ENCODE measurements at places on chromosomes 12 and 14. TPM values are rescaled to one million over a fixed set of nuclear protein-coding genes. Genes with fewer than 3 reads are reported as not detected.

DNA sequence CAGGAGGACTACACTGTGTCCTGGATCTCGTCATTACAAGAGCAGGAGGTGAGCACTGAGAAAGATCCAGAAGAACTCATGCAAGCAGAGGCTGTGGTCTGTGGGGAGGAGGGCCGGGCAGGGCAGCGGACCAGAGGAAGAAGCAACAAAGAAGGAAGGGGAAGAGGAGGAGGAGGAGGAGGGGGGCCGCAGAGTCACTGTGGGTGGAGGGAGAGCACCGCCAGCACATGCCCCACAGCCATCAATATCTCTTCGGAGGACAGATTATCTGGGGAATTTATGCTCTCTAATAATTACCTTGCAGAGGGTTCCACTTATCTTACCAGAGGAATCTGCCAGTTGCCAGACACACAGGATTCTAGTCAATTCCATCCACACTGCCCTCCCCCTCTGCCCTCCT is 105.6 kb downstream of the DPF3 start:
- no peak for DNase-seq

Gene CD27
- total RNA-seq = 0.43 TPM

GRCh38 chr12:106273491-106273890 is 25.7 kb upstream of the CKAP4 start:
- no peak for DNase-seq

DNA sequence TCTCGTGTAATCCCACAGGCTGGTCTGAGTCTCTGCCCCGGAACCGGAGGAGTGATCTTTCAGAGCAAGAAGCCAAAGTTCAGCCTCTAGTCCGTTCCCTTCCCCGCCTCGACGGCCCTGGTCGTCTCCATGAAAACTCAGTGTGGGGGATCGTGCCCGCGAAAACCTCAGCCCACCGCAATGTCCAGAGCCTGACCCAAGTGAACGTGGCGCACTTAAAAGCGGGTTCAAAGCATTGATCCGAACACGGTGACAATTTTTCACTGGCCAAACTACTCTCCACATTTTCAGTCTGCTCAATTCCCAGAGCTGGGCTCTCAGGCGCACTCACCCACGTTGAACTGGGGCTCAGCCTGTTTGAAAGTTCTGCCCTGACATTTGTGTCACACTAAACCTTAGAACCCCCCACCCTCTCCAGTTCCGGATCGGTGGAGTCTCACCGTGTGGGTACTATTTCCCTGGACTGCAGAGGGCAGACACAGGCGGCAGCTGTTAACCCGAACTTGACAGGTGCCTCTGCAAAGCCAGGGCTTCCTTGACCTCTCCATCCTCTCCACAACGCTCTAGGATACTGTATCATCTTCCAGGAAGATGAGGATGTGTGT is 886 bp upstream of the PRICKLE1 start:
- no peak for DNase-seq

- no peak for DNase-seq
These were observed 17.0 kb downstream of the OR8S1 start for GRCh38 chr12:48542300-48542928.

- DNase-seq = no peak
These were observed 186.0 kb downstream of the PAH start for GRCh38 chr12:102730996-102731395.

Gene NXPH4
- total RNA-seq = 0.79 TPM

GRCh38 chr12:52050758-52051541 is at the start of gene NR4A1:
Gene NR4A1 (plus strand): TSS chr12:52051442. CDS start chr12:52054329, 2,887 bp downstream.
- DNase-seq = peak; percentile 100

Gene RIPK3
- 8.5 TPM for total RNA-seq

- no peak for DNase-seq
These were observed 11.7 kb downstream of the BEST3 start for GRCh38 chr12:69687390-69687789.

DNA sequence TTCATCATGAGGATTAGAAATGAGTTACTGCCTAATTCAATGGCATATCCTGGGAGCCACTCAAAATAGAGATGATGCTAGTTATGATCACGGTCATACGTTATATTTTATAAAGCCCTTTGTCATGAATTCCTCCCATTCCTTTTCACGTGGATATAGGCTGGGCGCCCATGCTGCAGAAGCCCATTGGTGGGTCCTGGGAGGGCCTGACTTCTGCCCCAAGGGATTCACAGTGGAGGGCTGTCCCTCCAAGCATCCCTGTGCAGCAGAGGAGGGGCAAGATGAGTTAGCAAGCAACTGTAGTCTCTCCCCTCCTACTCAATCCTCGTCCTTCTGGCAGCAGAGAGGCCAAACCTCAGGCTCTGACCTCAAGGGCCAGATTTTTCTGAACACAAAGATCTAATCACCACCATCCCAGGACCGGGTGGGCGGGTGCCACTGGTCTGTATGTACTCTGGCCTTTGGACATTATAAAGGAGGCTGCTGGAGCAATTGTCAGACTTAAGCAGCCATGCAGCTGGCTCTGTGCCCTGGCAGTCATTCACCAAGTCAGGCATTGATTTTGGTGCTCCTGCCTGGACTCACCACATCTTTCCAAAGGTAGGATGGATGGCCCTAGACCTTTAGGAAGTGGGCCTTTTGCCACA is 8.6 kb downstream of the GLTP start:
- DNase-seq = no peak

GRCh38 chr12:32603858-32604257 is 75.2 kb upstream of the DNM1L start:
- no peak for DNase-seq

Gene AKAP3
- total RNA-seq = 1.2 TPM

DNA sequence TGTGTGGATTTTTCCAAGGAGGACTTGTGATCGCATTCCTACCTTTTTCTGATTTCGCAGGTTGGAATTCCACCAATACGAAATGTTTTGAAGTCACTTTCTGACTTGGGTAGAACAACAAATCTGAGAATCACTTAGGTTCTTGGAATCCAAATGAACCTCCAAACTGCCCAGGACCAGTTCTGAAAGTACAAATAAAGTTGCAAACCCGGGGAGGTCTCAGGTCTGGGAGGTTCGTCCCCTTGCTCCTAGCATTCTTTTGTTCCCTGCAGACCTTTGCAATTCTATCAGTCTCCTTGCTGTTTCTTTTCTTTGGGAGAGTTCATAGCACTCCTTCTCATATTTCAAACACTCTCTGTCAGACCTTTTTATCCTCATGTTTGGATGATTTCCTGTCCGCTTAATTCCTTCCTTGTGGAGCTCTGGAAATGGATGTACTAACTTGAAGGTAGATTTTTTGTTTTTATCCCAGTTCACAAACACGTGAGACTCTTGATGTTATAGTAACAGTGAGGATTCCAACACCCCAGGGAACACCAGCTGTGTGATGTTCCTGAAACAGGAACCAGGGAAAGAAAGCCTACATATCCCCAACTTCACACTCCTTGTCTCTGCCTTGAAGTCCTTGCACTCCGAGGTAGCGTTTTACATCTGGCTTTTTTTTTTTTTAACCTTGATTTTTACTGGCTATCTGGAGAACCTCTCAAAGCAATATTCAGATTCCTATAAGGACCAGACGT is 70.6 kb downstream of the TMEM132C start:
- no peak for DNase-seq

Gene TSHR
- 0.29 TPM for total RNA-seq

DNA sequence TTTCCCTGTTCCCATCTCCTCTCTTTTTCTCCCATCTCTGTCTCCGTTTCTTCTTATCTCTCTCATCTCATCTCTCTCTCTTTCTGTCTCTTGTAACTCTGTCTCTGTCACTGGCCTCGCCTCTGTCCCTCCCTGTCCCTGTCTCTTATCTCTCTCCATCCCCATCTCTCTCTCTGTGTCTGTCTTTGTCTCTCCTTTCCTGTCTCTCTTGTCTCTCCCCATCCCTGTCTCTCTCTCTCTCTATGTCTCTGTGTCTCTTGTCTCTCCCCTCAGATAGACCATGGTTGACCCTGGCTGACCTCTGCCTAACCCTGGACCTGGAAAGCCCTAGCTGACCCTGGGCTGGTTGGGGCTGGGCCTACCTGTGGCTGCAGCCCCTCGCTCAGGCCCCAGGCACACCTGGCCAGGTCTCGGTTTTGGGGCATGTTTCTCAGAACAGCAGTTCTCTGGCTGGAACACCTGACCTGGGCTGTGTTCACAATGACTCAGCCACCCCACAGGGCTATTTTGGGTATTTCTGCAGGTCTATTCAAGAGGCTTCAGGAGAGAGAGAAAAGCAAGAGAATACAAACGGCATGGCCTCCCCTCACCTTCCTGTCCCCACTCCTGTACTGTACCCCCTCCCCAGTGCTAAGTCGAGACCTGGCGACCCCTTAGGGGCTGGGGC is 174.4 kb downstream of the TMEM121 start:
- peak; percentile 26 for DNase-seq

GRCh38 chr12:27610374-27610773 is 85.9 kb upstream of the REP15 start:
- DNase-seq = no peak

DNA sequence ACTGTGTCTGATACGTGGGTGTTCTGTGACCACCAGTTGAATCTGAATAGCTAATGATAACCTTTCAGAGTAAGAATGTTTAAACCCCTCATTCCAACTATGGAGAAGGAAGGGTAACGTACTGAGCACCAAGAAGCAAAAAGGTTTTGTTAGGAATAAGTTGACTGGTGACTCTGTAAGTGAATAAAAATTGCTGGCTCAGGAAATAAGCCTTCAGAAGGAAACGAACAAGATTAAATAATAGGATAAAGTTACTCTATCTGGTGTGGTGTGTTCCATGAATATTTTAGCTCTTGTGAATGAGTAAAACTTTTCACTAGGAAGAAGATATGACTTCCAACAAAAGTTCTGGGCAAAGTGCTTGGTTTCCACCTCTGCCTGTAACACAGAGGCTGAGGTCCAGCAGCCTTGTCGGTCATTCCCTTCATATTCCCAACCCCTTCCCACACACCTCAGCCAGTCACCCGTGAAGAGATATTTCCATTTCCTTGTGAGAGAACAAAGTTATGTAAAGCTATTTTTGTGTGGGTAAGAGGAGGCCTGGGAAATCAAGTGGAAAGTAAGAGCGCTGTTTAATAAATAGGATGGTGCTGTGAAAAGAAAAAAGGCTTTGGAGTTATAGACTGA is 47.1 kb downstream of the ARF6 start:
- no peak for DNase-seq

DNA sequence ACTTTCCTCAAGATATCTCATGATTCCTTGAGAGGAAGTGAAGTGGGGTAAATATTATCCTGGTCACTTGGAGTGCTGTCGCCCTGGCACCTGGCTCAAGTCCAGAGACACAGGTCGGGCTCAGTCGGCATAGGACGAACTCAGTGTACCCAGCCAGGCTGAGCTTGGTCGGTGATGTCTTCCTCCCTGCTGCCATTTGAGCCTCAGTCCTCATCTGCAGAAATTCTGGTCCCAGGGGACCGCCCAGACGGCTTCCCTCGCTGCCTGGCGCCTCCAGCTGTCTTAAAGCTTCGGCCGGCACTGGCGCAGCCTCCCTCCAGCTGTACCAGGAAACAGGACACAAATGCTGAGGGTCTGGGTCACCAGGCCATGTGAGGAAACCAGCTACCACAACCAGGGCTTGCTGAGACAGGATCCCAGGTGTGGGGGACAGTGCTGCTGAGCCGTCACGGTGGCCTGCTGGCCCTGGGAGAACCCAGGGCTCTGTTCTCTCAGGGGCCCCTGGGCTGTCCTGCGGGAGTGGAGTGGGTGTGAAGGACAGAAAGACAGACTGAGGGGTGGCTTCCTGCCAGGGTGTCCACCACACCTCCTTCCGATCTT is 5.0 kb upstream of the KLC1 start:
- DNase-seq = no peak

Gene PRIMA1
- total RNA-seq = 9.6 TPM

Gene KLHDC1
- 7.7 TPM for total RNA-seq

DNA sequence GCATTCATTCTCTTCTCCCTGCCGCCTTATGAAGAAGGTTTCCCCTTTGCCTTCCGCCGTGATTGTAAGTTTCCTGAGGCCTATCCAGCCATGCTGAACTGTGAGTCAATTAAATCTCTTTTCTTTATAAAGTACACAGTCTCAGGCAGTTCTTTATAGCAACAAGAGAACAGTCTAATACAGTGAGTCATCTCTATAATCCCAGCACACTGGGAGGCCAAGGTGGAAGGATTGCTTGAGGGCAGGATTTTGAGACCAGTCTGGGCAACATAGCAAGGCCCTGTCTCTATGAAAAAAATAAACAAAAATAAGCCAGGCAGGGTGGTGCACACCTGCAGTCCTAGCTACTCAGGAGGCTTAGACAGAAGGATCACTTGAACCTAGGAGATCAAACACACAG is 259.9 kb downstream of the CEP128 start:
- no peak for DNase-seq

DNA sequence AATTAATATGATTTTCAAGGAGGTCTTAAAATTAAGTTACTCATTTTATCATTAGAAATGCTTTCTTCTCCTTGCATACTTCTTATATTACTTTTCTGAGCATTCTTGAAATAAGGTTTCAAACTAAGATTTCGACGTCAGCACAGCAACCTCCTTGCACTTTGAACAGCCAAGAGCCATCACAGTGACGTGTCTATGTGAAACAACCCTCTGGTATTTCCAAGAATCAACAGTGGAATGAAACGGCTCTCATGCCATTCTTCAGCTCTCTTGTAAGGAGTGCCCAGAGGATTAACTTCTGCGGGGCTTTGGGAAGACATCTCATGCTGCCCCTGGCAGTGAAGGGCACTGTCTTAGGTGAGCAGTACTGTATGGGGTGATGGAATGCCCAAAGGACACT is 109.2 kb downstream of the EFCAB11 start:
- DNase-seq = no peak

Gene SMOC1
- 7.1 TPM for total RNA-seq

DNA sequence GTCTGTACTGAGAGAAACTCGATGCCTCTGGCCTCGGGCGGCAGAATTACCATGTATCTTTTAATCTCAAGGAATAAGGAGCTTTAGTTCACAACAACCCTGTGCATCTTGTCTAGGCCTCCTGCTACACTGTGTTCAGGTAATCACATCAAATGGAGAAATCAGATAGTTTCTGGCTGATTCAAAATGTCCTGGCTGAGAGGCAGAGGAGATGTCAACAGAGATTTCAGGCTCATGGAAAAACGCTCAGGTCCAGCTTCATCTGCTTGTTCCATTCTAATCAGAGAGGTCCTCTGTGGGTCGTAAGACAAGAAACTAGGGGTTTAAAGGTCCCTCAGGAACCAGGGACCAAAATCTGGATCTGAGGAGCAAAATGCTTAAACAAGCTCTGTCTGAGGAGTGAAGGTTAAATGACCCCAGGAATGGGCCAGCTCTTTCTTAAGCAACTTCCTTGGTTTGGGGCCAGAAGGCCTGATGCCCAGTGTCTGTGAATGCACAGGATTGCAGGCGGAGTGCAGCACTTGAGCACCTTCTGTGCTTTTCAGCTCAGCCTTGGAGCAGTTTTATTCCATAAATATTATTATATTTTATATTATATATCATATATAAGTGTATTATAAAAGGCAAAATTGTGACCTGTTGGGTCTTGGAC is 170.2 kb upstream of the PRICKLE1 start:
- peak; percentile 90 for DNase-seq

GRCh38 chr12:114901316-114901715 is 217.3 kb upstream of the TBX3 start:
- DNase-seq = no peak

Gene FOXA1
- not detected for total RNA-seq

GRCh38 chr14:99596071-99596627 is 7.9 kb downstream of the CCDC85C start:
- DNase-seq = no peak

GRCh38 chr12:124593176-124593575 is 25.8 kb upstream of the NCOR2 start:
- no peak for DNase-seq

GRCh38 chr12:3777206-3777809 is 24.4 kb upstream of the CRACR2A start:
- no peak for DNase-seq

Data from posterior vena cava (tissue), 2 donors.